ENCODE measurements at places on chromosomes 2 and 18.

DNA sequence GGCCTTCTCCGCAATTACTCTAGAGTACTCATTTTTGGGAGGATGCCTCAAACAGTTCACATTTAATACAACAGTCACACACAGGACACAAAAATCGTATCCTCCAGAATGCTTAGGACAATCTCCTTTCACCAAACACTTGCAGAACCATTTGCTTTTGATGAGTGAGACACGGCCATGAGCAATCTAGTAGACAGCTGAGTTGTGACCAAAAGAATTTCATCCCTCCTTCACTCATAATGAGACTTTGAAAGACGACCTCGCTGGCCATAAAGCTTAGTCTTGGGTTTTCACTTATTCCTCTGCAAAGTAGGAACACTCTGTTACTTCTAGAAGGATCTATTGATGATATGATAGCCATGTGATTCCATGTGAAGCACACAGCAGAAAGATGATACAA is 87.5 kb upstream of the SLC35G4 start:
- DNase-seq: no peak

GRCh38 chr2:211367293-211367692 is 810.9 kb downstream of the CPS1 start:
- no peak for DNase-seq

DNA sequence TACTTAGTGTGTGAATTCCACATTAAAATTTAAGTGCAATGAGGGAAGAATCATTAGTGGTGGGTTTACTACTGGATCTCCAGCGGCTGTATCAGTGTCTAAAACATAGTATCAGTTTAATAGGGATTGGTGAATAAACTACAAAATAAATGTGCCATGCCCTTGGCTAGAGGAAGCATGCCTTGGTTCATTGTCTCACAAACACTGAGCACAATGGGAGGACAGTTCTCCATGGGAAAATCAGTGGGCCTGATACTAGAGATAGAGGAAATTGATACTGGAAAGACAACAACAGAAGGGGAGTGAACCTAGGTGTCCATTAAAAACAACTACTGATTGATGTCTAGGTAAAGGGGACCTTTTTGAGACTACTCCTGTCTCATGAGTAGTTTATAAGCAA is 971.6 kb downstream of the SUCLG1 start:
- no peak for DNase-seq

DNA sequence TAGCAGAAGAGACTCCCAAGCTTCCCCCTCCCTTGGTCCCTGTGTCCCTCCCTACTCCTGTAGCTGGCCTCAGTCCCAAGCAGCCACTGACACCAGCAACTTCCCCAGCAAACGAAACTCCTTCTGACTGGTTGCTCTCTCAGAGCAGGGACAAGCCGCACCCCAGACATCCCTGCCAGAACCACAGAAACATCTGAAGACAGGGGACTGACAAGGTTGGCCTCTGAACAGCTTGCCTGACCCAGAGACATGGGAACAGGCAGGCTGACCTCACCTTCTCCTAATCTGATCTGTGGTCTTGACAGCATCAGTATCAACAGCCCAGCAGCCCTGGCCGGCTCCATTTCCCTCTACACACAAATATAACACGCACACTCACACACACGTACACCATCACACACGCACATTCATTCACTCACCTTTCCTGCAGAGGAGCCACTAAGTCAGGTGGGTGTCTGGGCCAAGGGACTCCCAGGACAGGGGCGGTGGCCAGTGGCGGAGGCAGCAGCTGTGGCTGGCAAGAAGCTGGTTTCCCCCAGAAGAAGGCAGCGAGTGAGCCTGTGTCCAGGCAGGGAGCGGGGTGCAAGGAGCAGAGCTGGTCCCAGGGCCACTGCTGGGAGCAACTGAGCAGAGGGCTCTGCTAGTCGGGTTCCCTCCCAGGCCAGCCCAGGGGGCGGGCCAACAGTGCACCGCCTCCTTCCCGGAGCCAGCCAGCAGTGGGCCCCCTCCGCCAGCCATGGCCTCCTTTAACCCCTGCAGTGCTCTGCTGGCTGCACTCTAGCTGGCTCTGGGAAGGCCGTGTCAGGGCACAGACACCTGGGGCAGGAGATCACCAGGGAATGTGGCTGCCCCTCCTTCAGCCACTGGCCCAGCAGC is 59.1 kb downstream of the TNS1 start:
- peak; percentile 58 for DNase-seq

DNA sequence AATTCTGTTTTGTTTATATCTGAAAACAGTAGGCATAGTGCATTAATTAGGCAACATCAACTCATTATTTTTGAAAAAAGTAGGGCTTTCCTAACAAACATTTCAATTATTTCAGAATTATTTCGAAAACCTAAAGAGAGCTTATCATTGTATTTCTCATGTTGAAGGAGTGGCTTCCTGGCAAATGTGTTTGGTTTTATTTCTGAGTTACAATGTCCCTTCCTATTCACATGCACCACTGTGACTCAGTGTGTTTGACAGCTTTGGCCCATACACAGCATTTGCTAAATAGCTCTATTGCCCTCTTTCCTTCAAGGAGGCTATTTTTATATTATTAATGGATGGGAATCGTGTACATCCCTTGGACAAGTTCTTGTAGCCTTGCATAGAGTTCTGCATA is 205.9 kb downstream of the PTGR3 start:
- DNase-seq: peak; percentile 24

GRCh38 chr2:84131278-84131830 is 327.7 kb downstream of the SUCLG1 start:
- no peak for DNase-seq

All from IMR-90 (cell line).